ENCODE measurements at places on chromosomes 6 and 20. TPM values are rescaled to one million over a fixed set of nuclear protein-coding genes. Genes with fewer than 3 reads are reported as not detected.

Gene TMEM244
- total RNA-seq, result 1.1 TPM

Gene STMND1
- total RNA-seq, result not detected

Gene CAPN11
- total RNA-seq, result not detected

Gene TMEM181
- 21.2 TPM for total RNA-seq

Gene PTCRA
- 1.1 TPM for total RNA-seq

Gene LPA
- not detected for total RNA-seq

Gene ADGRF1
- total RNA-seq, result not detected

Gene FOXF2
- not detected for total RNA-seq

Gene ENPP3
- 0.32 TPM for total RNA-seq

Gene SLC2A4RG
- 110 TPM for total RNA-seq

Gene DNMT3B
- 0.47 TPM for total RNA-seq

Gene SUMO4
- 9.0 TPM for total RNA-seq

Gene TP53INP2
- total RNA-seq, result 60.9 TPM

Gene RSPH4A
- 0.52 TPM for total RNA-seq

Gene IPCEF1
- total RNA-seq, result 160 TPM

Gene CITED2
- total RNA-seq, result 151 TPM

Gene SLC22A2
- not detected for total RNA-seq

Gene IL17A
- total RNA-seq, result not detected

Gene BTBD3
- total RNA-seq, result 1.2 TPM

Gene POPDC3
- total RNA-seq, result not detected

Gene ACTL10
- 2.0 TPM for total RNA-seq

Gene FAM184A
- 7.7 TPM for total RNA-seq

Gene GRM1
- not detected for total RNA-seq

Gene GLP1R
- total RNA-seq, result not detected

Gene SEMG1
- total RNA-seq, result not detected

Gene TBC1D22B
- total RNA-seq, result 13.3 TPM

Gene PDE10A
- total RNA-seq, result not detected

Gene METTL24
- total RNA-seq, result not detected

Gene NR2E1
- total RNA-seq, result not detected

Gene RUNX2
- total RNA-seq, result 30.0 TPM

Gene CD93
- 3.3 TPM for total RNA-seq

Gene PHACTR3
- total RNA-seq, result not detected

Gene ADGB
- not detected for total RNA-seq

Gene SIRPB1
- total RNA-seq, result 2.4 TPM

Gene OTOR
- not detected for total RNA-seq

Gene DEFB132
- not detected for total RNA-seq

Gene NRSN1
- not detected for total RNA-seq

Gene B3GAT2
- not detected for total RNA-seq

Gene MAN1A1
- 13.6 TPM for total RNA-seq

Gene TUBB
- 119 TPM for total RNA-seq

Gene COL10A1
- not detected for total RNA-seq

Gene DUSP15
- total RNA-seq, result not detected

Gene OR2B6
- not detected for total RNA-seq

Gene TAP2
- 165 TPM for total RNA-seq

Gene CRISP3
- not detected for total RNA-seq

Gene RPP21
- total RNA-seq, result 38.7 TPM

Gene CALHM4
- total RNA-seq, result not detected

Gene PPDPF
- 155 TPM for total RNA-seq

Gene LY6G6D
- not detected for total RNA-seq

Gene TRIM40
- total RNA-seq, result 0.39 TPM

Gene RAET1L
- not detected for total RNA-seq

Gene NKX2-2
- total RNA-seq, result not detected

Gene PPIL4
- 40.8 TPM for total RNA-seq

Gene BPIFB1
- total RNA-seq, result not detected

Gene SLC12A5
- not detected for total RNA-seq

Gene ZNF318
- 32.9 TPM for total RNA-seq

Gene BFSP1
- total RNA-seq, result 0.39 TPM
